ENCODE measurements at places on chromosomes 7 and 10. TPM values are rescaled to one million over a fixed set of nuclear protein-coding genes. Genes with fewer than 3 reads are reported as not detected.

The CHCHD3 gene
- 58.8 TPM for total RNA-seq

The ICA1 gene
- total RNA-seq, result 0.45 TPM

The RAB19 gene
- total RNA-seq, result 1.9 TPM

The SFRP5 gene
- not detected for total RNA-seq

DNA sequence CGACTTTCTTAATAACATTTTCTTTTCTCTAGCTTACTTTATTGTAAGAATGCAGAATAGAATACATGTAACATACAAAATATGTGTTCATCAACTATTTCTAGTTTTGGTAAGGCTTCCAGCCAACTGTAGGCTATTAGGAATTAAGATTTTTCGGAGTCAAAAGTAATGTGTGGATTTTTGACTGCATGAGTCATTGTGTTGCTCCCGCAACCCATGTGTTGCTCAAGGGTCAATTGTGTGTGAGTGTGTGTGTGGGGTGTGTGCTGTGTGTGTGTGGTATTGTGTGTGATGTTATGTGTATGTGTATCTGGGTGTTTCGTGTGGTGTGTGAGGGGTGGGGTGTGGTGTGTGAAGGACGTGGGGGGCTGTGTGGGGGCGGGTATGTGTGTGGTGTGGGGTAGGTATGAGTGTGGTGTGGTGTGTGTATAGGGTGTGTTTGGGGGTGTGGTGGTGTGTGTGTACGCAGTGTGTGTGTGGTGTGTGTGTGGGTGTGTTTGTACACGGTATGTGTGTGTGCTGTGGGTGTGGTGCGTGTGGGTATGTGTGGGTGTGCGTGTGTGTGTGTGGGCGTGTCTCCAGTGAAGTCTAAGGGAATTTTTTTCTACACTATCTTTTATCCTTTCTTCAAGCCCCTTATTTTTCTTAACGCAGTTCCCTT lies 60.5 kb downstream of the RSU1 start:
- DNase-seq, result no peak

GRCh38 chr7:95066737-95067530 lies 159.5 kb downstream of the PPP1R9A start:
- no peak for DNase-seq

GRCh38 chr10:74690393-74690792 lies 136.0 kb upstream of the KAT6B start:
- no peak for DNase-seq

DNA sequence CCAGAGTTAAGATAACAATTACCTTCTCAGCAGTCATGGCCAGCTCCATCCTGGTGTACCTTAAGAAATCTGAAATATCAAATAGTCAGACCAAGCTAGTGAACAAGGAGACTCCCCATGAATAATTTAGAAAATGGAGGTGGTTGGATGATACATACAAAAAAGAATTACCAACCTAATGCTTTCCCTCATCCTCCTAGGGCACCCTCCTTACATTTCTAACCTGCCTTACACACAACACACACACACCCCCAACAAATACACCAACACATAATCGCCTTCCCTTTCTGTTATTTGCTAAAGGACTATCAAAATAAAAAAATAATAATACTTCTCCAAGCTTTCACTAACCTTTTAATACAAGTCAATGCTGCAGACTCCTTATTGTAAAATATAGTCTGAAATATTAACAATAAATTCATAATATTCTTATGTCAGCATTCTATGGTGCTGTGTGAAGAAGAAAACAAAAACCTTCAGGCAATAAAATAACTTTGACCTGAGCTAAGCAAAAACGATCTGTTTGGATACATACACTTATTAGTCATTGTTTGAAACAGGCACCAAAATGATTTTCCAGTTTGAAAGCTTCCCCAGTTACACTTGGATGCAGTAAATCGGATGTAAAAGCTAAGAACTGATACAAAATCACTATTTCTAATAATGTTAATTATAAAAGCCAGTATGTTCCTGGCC lies 3.4 kb downstream of the TWIST1 start:
- DNase-seq, result no peak

Measured in natural killer cell treated with Interleukin-12 subunit alpha and Interleukin-12 subunit beta and Interleukin-15 and Interleukin-18, amount 100 ng/mL, for 72 hours (primary cell).